ENCODE measurements at places on chromosomes 4 and X. TPM values are rescaled to one million over a fixed set of nuclear protein-coding genes. Genes with fewer than 3 reads are reported as not detected.
A peak's percentile ranks its signal among the peaks of the same experiment; 100 is the strongest.

DNA sequence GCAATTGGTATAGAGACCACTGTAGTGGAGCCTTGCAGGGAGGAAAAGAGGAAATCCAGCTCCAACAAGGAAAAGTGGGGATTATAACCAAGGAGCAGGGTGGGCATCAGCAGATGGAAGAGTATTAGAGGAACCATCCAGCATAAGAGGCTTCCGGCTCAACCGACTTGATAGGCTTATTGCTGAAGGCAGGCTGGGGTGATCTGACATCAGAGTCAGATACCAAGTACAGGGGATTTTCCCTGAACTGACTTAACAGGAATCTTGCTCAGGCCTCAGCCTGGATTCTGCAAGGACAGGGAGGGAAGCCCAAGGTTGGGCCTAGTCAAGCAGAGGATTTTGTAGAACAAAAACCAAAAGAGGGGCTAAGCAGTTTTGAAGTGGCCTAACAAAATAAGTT lies 129.6 kb downstream of the DCLK2 start:
- no peak for DNase-seq

Gene TMSB15C
- total RNA-seq = 1.4 TPM

DNA sequence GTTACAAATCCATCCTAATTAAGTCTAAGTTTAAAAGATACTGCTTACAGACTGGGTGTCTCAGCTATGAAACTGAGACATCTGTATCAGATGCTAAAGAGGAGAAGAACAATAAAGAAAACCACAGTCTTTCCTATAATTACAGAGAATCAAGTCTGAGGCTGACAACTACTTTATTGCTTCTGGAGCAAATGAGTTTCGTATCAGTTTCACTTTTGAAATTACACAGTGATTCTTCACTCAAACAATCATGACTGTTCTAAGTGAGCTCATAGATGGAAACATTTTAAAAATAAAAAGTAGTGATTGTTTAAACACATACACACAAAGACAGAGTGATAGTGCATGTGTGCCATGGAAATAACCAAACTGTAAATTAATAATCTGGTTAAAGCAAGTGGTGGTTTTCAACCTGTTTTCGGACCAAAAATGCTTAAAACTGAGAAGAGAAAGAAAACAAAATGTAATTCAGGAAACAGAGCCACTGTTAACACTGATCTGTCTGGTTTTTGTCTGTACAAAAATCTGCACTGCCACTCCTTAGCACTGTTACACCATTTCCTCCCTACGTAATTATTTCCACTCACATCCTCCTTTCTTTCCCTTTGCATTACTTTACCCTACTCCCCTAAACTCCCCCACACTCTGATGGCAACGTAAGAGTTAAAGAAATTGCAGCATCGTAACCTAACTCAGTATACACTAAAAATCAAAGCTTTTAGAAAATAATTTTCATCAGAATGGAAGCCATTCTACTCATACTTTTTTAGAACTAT lies 12.5 kb downstream of the RFC1 start:
- DNase-seq = no peak

Gene BRS3
- not detected for total RNA-seq

Gene CT83
- total RNA-seq = not detected

- DNase-seq = peak; percentile 67
These were observed at the start of gene CLCN4 for GRCh38 chrX:10156199-10157031. CLCN4 (plus strand) TSS chrX:10156975; CDS start chrX:10185033, 28,058 bp downstream.

- no peak for DNase-seq
These were observed 518.0 kb downstream of the RPA4 start for GRCh38 chrX:97401586-97402136.

Gene COPS4
- total RNA-seq = 54.8 TPM

Gene CT47B1
- total RNA-seq = not detected

DNA sequence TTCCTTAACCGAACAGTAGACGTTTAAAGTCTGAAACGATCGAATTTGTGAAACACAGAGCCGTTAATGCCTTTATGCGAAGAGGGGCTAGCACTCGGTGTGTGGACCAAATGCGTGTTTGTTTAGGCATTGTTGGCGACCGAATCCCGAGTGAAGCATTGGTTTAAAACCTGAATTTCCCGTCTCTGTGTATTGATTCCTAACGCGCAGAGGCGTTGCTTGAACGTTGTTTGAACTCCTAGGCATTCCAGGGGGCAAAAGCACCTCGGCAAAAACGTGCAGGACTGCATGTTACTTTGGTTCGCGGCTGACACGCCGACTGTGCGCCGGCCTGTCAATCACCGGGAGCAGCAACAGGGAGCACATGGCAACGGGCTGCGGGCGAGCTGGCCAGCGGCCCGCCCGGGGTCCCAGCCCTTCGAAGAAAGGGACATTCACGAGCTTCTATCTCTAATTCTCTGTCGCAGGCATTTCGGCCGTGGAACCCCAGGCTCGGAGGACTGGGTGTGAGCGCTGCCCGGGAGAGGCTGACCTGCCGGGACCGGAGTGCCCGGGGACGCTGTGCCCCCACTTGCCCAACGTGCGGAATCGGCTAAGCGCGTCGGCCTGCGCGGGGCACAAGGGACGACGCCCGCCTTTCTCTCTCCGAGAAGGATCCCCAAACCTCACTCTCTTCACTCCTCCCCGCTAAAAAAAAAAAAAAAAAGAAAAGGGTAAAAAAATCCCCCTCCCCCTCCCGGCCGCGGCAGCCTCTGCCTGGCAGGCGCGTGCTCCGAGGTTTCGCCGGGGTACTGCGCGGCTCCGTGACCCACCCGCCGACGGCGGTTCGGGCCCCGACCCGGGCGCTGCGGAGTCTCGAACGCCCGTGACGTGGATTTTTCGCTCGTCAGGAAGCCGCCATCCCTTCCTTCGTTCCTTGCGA lies 810 bp downstream of the SPRY1 start:
- peak; percentile 70 for DNase-seq

DNA sequence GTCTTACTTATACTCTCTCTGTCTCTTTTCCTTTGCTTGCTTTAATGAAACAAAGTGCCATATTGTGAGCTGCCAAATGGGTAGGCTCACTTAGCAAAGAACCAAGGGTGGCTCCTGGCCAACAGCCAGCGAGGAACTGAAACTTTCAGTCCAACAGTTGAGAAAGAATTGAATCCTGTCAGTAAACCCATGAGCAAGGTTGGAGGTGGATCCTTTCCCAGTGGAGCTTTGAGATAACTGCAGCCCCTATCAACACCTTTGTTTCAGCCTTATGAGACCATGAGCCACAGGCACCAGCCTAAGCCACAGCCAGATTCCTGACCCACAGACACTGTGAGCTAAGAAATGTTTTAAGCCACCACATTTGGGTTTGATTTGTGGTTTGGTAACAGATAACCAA lies 362.2 kb downstream of the PDGFC start:
- DNase-seq = peak; percentile 26

DNA sequence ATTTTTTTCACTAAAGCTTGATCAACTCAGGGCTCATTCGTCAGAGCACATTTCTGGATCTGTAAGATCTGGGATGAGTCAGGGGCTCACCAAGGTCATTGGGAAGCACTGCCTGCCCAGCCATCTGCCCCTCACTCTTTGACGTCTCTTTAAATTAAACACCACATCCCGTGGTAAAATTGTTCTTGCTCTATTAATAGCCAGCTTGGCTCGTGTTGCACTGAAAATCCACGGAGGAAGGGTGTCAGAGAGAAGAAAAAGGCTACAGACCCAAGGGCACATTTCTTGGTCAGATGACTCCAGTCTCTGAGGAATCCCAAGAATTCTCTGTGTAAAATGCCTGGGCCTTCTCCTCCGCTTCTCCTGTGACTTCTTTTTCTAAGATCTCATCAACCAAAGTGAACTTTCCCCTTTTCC lies 45.7 kb upstream of the GATB start:
- peak; percentile 21 for DNase-seq

- no peak for DNase-seq
These were observed 654.5 kb downstream of the TLL1 start for GRCh38 chr4:166527500-166527899.

GRCh38 chr4:100936661-100937375 lies 410.5 kb downstream of the PPP3CA start:
- no peak for DNase-seq

Gene NEIL3
- 0.14 TPM for total RNA-seq

Gene FAM53A
- 1.6 TPM for total RNA-seq

GRCh38 chr4:12583275-12583674 lies 900.9 kb downstream of the RAB28 start:
- DNase-seq = no peak

Gene PPEF2
- not detected for total RNA-seq

Gene NOX1
- not detected for total RNA-seq

- peak; percentile 62 for DNase-seq
These were observed at the start of gene COL4A5 for GRCh38 chrX:108439426-108439942. COL4A5 (plus strand) TSS chrX:108439838; CDS start chrX:108440126, 288 bp downstream.

DNA sequence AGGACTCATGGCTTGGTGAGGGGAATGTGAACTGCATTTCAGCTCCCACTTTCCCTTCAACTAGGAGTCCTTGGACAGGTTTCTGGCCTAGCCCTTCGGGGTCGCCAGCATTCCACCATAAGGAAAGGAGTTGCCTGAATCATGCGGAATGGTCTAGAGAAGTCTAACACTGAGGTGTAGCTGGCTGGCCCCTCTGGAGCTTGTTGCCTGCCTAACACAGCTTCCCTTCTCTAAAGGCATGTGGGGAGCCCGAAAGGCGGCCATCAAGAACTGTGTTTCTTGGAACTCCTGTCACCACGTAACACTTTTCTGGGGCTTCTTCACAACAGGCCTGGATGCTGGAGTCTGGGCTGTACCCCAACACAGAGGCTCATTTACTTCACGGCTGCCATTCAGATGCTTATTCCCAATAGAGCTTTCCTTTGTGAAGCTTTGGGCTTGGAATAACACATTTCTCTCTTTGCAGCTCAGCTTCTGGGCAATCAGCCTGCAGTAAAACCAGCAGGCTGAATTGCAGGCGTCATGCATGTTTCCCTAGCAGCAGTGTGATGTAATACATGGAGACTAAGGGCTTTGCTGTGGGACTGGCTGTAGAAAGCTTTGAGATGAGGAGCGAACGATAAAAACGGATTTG lies 5.4 kb downstream of the GABRQ start:
- DNase-seq = no peak

- DNase-seq = no peak
These were observed 137.6 kb downstream of the NPNT start for GRCh38 chr4:106032851-106033286.

- no peak for DNase-seq
These were observed 7.6 kb downstream of the CYBB start for GRCh38 chrX:37787423-37787869.

GRCh38 chr4:122826079-122826527 lies 528 bp upstream of the FGF2 start:
- no peak for DNase-seq

GRCh38 chr4:94349193-94349592 lies 6.6 kb upstream of the HPGDS start:
- no peak for DNase-seq

GRCh38 chr4:143641361-143641760 lies 59.1 kb downstream of the FREM3 start:
- no peak for DNase-seq

DNA sequence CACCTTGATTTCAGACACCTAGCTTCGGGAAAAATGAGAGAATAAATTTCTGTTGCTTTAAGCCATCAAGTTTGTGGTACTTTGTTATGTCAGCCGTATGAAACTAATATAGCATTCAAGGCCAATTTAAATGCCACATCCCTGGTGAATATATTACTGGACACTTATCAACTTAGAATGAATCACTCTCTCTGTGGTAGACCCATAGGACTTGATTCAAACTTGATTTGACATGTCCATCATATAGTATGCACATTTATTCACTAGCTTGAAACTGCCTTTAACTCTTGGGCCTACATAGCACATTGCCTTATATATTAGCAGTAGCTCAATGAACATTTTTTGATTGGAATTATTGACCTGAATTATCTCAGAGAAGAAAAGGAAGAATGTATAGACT lies 172.3 kb downstream of the ADGRA3 start:
- no peak for DNase-seq

Gene RAB39B
- 2.2 TPM for total RNA-seq

- no peak for DNase-seq
These were observed 148.9 kb upstream of the RBPJ start for GRCh38 chr4:26171941-26172340.

Gene PCDH18
- total RNA-seq = 2.7 TPM

GRCh38 chrX:131617182-131617581 lies 73.3 kb downstream of the OR13H1 start:
- DNase-seq = no peak

GRCh38 chr4:140866492-140867005 lies 110.4 kb upstream of the TBC1D9 start:
- no peak for DNase-seq

GRCh38 chr4:16641971-16642370 lies 256.5 kb downstream of the LDB2 start:
- no peak for DNase-seq

GRCh38 chr4:37779896-37780295 lies 46.6 kb upstream of the PGM2 start:
- DNase-seq = no peak

DNA sequence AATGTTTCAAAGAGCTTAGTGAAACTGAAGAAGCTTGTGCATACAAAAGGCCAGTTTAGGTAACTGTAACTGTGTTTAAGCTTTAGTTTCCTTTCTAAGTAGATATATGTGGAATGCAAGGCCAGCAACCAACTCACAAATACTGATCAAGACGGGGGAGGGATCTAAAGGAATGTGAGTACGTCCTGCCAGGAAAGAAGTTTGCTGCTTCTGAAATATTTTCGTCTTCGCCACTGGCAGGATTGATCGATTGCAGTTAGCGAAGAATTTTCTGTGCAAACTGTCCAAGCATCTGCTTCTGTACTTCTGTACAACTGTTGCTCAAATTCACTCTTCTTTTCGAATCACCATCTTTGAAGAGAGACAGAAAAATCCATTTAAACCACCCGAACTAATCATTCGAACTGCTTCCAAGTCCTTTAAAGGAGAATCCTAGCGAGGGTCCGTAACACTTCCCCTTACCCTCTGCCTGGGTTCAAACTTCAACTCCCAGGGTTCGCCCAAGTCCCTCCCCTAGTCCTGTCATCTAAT lies 373 bp upstream of the INTS6L start:
- DNase-seq = no peak

GRCh38 chr4:142404191-142404611 lies 441.9 kb downstream of the INPP4B start:
- DNase-seq = no peak

- no peak for DNase-seq
These were observed 116.5 kb upstream of the TRIM2 start for GRCh38 chr4:153087671-153088194.

GRCh38 chr4:168550064-168550766 lies 53.4 kb downstream of the PALLD start:
- DNase-seq = no peak

GRCh38 chr4:38152305-38152704 lies 192.1 kb downstream of the PTTG2 start:
- DNase-seq = no peak
